ENCODE measurements at places on chromosomes 16 and 17.

GRCh38 chr17:17971431-17972125, 622 bp downstream of the TOM1L2 start:
- no peak for DNase-seq

DNA sequence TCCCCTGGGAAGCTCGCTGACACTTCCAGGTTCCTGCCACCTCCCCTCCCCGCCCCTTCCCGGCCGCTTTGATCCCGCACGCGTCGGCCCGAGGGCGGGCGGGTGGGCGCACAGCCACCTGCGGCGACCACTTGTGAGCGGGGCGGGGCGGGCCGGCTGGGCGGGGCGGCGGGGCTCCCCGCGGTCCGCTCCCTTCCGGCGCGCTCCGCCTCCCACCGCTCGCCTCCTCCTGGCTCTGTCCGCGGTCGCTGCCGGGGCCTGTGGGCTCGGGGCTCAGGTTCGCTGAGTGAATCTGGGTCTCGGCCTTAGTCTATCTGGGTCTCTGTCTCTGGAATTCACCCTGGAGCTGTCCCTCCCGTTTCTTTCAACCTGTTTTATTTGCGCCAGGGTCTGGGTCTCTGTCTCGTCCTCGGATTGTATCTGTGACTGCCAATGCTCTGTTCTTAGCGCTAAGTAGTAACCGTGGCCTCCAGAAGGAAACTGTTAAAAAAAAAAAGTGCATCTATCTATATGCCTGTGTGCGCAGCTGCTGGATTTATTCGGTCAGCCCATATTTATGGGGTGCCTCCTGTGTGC, 2.7 kb upstream of the HES7 start:
- DNase-seq = no peak

DNA sequence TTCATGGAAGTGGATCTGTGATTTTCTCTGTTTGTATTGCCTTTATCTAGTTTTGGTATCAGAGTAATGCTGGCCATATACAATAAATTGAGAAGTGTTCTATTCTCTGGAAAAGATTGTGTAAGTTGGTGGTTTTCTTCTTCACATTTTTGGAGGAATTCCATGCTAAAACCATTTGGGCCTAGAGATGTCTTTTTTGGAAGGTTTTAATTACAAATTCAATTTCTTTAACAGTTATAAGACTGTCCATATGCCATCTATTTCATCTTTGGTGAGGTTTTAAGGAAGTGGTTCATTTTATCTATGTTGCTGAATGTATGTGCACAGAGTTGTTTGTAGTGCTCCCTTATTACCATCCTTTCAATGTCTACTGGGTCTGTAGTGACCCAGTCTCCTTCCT, 46.0 kb downstream of the CACNG1 start:
- no peak for DNase-seq

DNA sequence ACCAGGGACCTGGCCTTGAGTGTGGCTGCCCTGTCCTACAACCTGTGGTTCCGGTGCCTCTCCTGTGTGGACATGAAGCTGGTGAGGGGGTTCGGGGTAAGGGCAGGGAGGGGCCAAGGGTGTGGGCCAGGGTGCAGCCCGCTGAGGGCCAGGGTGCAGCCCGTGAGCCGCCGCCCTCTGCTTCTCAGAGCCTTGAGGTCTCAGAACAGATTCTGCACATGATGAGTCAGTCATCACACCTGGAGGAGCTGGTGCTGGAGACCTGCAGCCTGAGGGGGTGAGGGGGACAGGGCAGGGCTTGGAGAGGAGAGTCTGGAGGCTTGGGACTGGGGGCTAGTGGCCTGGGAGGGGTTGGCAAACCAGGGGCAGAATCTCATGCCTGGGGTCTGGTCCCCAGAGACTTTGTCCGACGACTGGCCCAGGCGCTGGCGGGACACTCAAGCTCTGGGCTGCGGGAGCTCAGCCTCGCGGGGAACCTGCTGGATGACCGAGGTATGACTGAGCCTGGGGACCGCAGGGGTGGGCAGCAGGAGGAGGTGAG, 2.2 kb downstream of the CARMIL2 start:
- no peak for DNase-seq

DNA sequence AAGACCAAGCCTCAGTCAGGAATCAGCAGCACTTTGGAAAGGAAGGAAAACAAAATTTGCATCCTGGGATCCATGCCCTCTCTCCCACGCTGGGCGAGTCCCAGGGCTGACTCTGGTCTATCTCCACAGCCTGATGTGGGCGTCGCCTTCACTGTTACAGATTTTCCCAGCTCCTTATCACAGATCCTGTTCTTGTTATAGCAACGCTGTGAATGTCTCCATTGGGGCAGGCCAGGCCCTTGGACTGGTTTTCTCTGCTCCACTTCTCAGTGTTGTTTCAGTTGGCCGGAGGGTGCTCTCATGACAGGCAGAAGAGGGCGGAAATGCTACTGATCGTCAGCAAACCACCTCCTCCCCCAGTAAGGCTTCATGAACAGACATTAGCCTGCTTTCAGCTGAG, 127.9 kb upstream of the CDH11 start:
- DNase-seq = no peak

- no peak for DNase-seq
Measured at GRCh38 chr17:66671156-66671555, 163.8 kb upstream of the CACNG5 start.

DNA sequence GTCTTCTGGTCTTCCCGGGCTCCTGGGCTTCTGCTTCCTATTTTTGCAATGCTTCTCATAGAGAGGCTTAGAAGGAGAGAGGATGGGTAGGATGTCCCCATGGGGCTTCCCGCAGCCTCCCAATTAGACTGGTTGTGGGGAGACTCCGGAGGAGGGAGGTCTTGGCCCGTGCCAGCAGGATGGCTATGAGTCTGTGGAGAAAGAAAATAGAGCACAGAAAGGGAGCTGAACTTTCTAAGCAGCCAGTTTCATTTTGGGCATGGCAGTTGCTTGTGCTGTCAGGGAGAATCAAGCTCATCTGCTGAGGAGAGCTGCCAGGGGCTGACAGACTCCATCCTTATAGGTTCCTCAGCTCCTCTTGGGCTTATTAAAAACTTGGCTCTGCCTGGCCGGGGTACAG, 204.0 kb downstream of the SHISA9 start:
- DNase-seq = no peak

All from right renal pelvis (tissue), 4 donors.